Stimulated activated CD4-positive, alpha-beta T cell treated with anti-CD3 and anti-CD28 coated beads, Interleukin-2, amount 100 ng/mL, for 4 hours (primary cell): ENCODE measurements at places on chromosomes 3 and 15.

DNA sequence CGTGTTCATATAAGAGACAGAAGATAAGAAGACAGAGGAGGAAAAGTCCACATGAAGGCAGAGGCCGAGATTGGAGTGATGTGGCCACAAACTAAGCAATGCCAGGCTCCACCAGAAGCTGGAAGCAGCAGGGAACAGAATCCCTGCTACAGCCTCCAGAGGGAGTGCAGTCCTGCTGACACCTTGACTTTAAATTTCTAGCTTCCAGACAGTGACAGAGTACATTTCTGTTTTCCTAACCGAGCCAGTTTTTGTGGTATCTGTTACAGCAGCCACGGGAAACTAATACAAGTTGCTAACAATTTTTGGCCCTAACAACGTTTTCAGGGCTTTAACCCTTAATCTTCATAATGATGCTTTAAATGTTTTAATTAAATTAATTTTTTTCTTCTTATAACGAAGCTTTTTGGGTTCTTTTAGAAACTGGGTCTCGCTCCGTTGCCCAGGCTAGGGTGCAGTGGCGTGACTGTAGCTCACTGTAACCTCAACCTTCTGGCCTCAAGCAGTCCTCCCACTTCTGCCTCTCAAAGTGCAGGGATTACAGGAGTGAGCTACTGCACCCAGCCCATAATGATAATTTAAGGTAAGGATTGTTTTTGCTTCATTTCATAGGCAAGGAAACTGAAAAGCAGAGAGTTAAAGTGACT, 202.3 kb upstream of the PROK2 start:
- no peak for DNase-seq

GRCh38 chr3:150609988-150610387, 6.9 kb downstream of the SELENOT start:
- no peak for DNase-seq

DNA sequence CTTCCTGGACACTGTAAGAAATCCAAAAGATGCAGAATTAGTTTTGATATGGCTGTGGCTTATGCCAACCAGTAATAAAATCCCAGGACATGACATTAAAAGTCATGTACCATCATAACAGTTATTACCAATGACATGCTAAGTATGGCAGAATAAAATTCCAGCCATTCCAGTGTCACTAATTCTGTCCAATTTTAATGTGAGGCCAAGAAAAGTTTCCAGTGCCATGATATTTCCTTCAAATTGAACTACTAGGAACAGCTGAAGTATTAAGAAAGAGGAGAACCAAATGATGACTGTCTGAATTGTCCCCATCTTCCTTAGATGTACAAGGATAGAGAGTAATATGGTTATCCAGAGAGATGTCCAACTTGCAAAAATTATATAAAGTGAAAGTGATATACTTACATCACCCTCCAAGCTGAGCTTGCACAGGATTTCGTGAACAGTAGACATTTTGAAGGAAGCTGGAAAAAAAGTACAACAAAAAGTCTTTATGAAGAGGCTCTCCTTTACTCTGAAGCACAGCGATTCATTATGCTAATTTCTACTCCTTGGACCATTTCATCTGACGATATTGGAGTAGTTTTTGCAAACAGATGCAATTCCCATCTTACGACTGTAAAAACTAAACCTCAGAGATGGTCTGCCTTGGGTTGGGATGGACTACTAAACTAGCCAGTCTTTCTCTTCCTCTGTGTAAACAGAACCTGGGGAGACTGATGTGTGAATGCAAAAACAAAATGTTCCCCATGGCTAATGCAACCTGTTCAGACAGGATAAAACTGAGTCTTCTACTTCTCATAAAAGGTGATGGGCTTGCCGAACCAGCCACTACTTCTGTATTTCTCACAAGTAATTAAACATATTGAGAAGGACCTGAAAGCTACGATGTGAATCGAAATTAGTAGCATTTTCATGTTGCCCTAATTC, 11.9 kb downstream of the ANXA2 start:
- DNase-seq, result no peak

DNA sequence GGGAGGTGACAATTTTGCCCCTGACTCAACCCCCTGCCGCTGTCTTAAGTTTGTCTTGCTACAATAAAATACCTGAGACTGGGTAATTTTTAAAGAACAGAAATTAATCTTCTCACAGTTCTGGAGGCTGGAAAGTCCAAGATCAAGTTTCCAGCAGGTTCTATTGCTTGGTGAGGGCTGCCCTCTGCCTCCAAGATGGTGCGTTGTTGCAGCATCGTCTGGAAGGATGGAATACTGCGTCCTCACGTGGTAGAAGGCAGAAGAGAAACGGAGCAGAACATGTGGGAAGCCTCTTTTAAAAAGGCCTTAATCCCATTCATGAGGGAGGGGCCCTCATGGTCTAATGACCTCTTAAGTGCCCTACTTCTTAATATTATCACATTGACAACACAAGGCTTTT, 87.3 kb upstream of the SNTN start:
- DNase-seq, result no peak

DNA sequence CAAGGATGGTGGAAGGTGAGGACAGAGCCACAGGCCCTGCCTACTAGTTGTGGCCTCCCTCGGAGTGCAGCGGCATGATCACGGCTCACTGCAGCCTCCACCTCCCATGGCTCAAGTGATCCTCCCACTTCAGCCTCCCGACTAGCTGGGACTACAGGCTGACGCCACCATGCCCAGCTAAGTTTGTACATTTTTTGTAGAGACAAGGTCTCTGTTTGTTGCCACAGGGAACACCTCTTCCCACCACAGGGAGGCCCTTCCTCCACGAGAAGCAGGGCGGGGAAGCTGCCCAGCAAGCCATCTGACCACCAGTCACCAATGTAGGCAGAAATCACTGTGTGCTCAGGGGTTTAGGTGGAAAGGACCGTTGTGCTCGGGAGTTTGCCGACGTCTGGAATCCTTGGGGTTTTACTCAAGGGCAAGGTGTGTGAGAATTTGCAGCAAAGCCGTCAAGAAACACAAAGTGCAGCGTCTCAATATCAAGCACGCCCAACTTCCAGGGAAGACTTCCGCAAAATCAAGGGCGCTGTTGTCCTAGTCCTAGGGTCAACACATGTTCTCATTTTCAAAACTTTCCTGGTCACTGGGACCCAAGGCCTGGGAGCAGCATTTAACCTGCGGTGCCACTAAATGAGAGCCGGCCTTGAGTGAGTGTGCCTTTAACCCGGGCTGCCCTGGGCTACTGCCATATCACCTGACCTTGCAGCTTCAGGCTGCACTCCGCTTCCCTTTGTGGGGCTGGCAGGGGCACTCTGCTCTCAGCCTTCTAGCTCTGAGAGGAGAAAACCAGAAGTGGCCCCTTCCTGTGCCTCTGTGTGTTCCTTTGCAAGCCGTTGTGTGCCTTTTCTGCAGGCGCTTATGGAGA, 65.7 kb downstream of the SLC12A8 start:
- no peak for DNase-seq

- DNase-seq, result no peak
Measured at GRCh38 chr3:113055201-113055600, 64.4 kb downstream of the GTPBP8 start.

GRCh38 chr3:141392897-141393734, 24.8 kb downstream of the ZBTB38 start:
- no peak for DNase-seq

DNA sequence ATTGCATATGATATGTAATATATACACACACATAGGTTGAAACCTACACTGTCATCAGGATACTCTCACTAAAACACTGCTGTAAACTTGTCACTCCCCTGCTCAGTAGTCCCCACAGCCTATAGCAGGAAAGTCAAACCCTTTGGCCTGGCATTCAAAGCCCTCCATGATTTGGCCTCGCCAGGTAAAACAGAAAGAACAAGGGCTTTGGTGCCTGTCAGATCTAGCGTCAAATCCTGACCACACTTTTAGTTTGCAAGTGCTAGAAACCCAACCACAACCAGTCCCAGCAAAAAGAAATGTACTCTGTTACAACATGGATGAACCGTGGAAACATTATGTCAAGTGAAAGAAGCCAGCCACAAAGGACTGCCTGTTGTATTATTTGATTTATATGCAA, 11.4 kb downstream of the CRABP1 start:
- DNase-seq, result no peak

GRCh38 chr15:65081270-65081669, 4.7 kb downstream of the KBTBD13 start:
- DNase-seq, result no peak

DNA sequence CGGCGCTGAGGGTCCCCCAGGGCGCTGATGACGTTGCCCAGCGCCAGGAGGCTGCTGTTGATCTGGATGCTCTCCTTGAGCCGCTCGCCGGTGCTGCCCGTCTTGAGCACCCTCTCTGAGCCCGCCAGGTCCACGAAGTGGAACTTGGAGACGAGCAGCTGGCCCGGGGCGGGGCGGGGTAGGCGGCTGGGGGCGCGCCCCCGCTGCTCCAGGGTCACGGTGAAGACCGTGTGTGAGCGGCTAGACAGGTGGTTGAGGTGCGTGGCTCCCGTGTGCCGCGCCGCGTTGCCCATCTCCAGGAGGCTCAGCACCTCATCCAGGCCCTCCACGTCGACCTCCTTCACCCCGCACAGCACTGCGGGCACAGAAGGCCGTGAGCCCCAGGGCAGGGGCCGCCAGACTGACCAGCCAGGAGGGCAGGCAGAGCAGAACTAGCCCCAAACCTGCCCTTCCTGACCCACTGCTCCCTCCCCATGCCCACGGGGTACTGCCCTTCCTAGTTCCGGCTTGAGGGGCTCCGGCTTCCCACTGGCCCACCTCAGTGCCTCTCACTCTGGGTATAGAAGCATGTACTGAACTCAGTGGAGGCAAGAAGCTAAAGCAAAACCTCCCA, 6.1 kb downstream of the KIF7 start:
- DNase-seq, result no peak

DNA sequence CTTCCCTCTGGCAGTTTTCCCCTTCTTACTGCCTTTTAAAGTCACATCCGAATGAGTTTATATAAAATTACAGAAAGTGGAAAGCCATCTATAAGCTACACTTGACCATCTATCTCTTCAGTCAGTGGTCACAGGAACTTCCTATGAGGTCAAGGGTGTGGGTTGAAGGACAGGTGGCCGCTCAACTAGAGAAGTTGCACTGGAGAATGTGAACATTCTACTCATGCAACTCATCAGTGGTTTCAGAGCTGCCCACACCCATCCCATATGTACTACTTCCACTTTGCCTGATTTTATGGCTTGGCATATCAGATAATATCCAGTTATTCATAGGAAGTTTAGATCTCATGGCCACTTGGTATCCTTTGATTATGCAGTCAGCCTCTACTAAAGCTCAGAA, 57.4 kb upstream of the TMEM158 start:
- no peak for DNase-seq

DNA sequence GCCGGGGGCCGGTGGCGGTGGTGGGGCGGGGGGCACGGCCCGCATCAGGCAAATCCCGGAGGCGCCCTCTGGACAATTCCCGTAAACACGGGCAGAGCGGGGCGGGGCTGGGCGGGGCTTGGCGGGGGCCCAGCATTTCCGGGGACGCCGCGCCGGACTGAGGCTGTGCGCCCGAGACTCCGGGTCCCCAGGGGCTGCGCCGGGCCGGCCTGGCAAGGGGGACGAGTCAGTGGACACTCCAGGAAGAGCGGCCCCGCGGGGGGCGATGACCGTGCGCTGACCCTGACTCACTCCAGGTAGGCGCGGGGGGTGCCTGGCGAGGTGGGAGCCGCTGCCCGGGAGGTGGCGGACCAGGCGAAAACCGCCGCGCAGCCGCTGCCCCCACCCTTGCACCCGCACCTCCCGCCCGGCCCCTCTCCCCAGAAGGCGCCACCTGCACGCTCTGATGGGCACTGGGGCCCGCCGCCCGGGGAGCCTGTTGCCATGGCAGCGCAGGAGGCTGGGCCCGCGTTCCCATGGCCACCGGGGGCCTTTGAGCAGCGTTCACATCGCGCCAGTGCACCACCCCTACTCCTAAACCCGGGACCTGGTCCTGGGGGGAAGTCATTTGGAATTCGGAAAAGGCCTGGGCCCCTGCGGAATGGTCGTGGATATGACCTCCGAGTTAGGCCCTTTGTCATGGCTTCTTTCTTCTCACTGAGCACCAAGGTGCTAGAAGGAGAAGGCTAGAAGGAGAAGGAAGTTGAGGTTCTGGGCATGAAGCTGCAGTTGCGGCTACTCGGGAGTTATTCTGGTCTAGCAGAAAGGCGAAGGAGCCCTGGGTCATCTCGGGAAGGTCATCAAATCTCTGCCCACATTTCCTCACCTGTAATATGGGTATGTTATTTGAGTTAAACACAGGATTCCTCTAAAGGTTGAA, 16.1 kb upstream of the SEMA4B start:
- DNase-seq, result peak; percentile 12

DNA sequence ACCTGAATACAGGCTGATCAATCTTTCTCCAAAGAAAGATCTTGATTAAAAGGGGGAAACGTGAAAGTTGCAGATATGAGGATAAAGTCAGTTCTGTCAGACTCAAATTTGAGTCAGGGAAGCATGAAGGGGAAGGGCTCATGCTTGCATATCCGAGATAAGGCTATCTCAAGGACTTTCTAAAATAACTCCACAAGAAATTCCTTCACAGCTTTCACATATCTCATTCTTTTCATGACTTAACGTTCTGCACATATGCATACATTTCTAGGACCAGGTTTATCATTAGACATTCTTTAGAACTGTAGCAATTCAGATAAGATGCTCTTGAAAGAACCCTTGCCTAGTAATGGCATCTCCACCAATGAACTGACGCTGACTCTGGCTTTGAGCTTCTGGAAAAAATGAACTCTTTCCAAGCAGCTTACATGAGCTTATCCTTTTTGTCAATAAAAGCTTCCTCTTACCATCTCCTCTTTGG, 15.9 kb downstream of the SH3GL3 start:
- no peak for DNase-seq

DNA sequence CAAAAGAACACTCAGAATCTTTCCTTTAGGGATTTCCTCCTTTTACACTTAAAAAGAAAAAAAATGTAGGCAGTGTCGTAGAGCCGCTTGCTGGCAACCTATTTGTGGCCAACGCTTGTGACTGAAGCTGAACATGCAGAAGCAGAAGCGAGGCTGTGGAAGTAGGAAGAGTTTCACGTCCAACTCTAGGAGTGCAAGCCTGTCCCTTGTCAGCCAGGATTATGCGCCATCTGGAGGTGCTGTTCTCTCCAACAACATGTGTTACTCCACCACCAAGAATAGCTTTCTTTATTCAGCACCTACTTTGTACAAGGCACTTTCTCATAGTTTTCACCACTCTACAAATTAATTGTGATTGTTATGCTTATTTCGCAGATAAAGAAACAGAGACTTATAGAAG, 223.2 kb upstream of the LMCD1 start:
- DNase-seq, result no peak

GRCh38 chr3:160471892-160472291, 22.3 kb upstream of the TRIM59 start:
- no peak for DNase-seq

GRCh38 chr3:149968216-149968615, 2.5 kb downstream of the PFN2 start:
- no peak for DNase-seq

DNA sequence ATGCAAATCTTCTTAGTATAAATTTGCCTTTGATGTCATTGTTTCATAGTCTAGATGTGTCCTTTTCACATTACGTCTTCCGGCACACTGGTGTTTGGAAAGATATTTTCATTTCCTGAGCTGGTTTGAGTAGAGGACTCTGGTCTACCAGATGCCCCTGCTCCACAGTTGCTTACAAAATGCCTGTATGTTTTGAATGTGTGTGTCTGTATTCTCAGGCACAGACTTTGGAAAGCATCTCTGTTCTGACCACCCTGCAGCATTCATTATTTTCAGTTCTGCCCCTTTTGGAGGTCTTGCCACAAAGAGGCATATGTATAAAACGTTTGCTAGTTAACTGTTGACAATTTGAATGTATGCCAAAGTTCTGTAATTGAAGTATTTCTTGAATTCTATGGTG, 236.0 kb upstream of the GOLIM4 start:
- DNase-seq, result no peak
